Body of pancreas (tissue), 4 donors: ENCODE measurements at places on chromosomes 6 and 20. TPM values are rescaled to one million over a fixed set of nuclear protein-coding genes. Genes with fewer than 3 reads are reported as not detected.

SLCO4A1 gene
- total RNA-seq: 2.6 TPM

RBBP9 gene
- 6.6 TPM for total RNA-seq

ULBP2 gene
- total RNA-seq: not detected

GRCh38 chr6:134609716-134610261 lies 291.9 kb upstream of the SGK1 start:
- H3K4me1 ChIP-seq: no peaks in the 10 kb centered on the region
- H3K36me3 ChIP-seq: no peaks in the 10 kb centered on the region
- no peaks in the 10 kb centered on the region for H3K27me3 ChIP-seq
- H3K27ac ChIP-seq: no peak overlapping the region
